Left ventricle myocardium inferior (tissue), 1 donor: ENCODE measurements at places on chromosomes 16 and 17. TPM values are rescaled to one million over a fixed set of nuclear protein-coding genes. Genes with fewer than 3 reads are reported as not detected.

DNA sequence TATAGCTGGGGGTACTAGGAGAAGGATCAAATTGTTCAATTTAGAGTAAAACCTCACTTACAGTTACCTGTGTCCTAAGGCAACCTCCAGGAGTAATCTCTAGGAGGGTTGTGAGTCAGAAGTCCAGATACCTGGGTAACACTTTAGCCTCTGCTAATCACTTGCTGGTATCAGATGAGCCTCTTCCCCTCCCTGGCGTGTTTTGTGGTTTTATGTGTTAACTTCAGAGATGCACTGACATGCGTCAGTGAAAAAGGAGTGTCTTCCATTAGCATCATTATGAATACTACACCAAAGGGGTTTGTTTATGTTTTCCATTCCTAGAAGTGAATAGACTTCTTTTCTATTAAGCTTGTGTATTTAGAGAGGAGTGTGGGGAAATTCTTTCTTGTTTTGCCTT lies 208.2 kb downstream of the FTO start:
- no peak for DNase-seq

Gene TMIGD1
- not detected for total RNA-seq

- DNase-seq = peak; percentile 48
These were observed 386.2 kb downstream of the SNX29 start for GRCh38 chr16:12362482-12363458.

GRCh38 chr17:82058230-82058854 lies 6.6 kb downstream of the GPS1 start:
- DNase-seq = no peak

Gene KCNJ18
- total RNA-seq = not detected

Gene ZNRF1
- 22.3 TPM for total RNA-seq

DNA sequence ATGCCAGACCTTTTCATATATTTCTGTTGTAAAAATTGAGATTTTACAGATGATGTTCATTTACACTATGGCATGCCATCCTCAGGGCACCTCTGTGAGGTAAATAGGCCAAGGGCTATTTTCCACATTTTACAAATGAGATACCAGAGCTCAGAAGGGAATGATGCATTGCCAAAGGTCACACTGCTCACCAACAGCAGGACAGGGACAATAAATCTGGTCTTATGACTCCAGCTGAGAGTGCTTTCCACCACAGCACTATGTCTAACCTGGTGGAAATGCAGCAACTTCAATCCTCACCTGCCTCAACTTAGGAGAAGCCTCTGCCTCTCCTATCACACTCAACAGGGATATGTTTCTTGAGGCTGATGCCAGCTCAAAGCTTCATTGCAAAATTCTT lies 40.6 kb downstream of the GRIN2A start:
- DNase-seq = no peak

- DNase-seq = no peak
These were observed 217.5 kb upstream of the CHMP6 start for GRCh38 chr17:80774146-80774545.

- no peak for DNase-seq
These were observed 3.5 kb downstream of the IRX3 start for GRCh38 chr16:54282928-54283724.

DNA sequence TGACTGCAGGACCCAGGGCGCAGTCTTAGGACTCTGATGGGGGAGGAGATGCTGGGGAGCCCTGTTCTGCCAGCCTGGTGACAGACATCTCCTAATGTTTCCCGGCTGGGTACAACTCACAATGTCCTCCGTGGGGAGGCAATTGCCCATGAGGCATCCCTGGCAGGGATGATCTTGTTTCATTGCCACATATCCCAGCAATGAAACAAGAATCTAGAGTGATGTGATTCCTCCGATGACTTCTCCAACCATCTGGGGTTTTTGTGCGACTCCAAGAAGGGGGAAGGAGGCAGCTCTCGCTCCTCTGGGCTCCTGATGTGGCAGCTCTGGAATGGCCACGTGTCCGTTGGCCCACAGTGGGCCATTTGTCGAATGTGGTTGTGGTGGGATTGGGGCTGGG lies 255.8 kb downstream of the SEC14L1 start:
- DNase-seq = no peak

DNA sequence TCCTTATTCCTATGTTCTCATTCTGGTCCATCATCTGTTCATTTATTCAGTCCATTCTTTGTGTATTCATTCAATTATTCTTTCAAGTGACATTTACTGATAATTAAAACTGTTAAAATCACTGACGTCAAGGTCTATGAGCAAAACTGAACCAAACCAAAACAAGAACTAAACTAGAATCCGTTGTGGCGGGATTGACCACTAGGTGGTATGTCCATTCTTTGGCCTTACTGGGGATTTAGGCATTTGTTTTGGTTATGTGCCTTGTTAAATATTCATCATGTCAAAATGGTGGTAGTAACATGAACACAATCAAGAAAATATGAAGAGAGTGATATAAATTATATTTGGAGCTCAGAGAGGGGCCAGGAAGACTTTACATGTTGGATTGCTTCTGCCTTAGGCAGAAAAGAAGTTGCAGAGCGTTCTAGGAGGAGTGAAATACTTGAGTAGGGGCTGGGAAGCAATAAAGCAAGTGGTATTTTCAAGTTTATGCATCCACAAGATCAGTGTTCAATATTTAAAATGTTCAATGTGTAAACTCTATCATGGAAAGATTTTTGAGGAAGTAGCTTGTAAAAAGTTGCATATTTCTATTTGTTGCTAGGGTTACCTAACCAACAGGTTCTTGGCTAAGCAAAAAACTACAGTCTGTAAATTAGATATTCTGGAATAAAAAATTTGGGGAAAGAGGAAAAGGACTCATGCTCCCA lies 129.0 kb downstream of the CDH13 start:
- no peak for DNase-seq

- DNase-seq = no peak
These were observed 4.4 kb upstream of the MTSS2 start for GRCh38 chr16:70689970-70690891.

- no peak for DNase-seq
These were observed 650.9 kb downstream of the TOX3 start for GRCh38 chr16:51896013-51896412.

GRCh38 chr17:45954914-45955313 lies 44.1 kb upstream of the STH start:
- no peak for DNase-seq

Gene CCL2
- total RNA-seq = 24.3 TPM

- DNase-seq = no peak
These were observed 7.2 kb upstream of the AATK start for GRCh38 chr17:81173052-81173761.

Gene C17orf67
- 1.1 TPM for total RNA-seq

Gene SLC52A1
- not detected for total RNA-seq

- DNase-seq = no peak
These were observed 41.0 kb downstream of the OTOA start for GRCh38 chr16:21704733-21705132.

DNA sequence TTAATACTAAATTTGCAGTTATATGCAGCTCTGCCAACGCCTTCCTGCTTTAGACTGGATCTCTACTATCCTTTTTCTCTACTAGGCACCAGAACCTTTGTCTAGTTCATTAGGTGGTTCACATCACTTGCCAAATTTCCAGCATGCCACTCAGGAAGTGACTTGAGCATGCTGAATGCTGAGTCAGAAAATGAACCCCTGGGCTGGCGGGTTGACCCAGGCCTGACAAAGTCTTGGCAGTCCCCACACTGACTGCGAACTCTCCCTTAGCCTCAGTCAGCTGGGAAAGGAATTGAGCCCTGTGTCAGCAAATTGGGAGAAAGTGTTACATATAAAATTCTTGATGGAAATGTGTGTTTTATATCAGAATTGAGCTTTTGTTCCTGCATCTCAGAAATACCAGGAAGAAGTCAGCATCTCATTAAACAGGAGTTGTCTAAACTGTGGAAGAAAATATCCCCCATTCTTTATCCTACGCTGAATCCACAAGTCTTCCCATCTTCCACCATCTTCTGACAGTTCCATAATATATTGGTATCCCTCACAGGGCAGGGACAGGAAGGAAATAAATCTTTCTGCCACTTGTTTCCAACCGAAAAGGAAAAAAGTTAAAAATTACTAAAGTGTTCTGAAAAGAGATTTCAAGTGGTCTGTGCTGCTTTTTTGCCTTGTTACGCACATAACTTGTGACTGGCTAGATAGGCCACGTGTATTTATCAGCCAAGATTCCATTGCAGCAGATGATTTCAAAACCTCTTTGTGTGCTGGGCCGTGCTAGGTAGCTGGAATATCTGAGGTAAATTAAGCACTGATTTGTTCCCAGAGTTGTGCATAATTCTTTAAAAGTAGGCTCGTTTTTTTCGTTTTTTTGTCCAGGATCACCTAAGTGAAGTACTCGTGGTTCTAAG lies 16.7 kb upstream of the SLC12A3 start:
- DNase-seq = no peak

Gene NEK8
- total RNA-seq = 1.4 TPM

- no peak for DNase-seq
These were observed 21.6 kb upstream of the SMPD3 start for GRCh38 chr16:68469796-68470460.

- no peak for DNase-seq
These were observed 17.5 kb upstream of the WFIKKN2 start for GRCh38 chr17:50817838-50818237.

GRCh38 chr16:88798772-88799455 lies 4.7 kb upstream of the CDT1 start:
- DNase-seq = no peak

Gene CTRL
- 0.71 TPM for total RNA-seq
